ENCODE measurements at places on chromosomes 13 and 19.

DNA sequence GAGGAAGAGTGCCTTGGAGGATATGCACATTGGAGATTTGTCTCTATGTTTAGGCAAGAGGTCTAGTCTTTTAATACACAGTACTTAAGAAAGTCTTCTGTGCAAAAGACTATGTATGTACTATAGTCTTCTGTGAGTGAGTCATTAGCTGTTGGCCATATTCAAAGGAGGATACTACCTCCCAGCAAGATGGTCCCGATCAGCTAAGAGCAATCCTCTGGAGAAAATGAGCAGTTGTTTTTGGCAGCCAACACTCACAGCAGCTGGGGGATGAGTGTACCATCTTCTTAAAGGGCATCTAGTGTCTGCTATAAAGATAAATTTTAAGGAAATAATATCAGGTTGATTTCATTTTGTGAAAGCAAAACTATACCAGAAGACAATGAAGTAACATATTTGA is 487.8 kb downstream of the KCTD12 start:
- DNase-seq = no peak

DNA sequence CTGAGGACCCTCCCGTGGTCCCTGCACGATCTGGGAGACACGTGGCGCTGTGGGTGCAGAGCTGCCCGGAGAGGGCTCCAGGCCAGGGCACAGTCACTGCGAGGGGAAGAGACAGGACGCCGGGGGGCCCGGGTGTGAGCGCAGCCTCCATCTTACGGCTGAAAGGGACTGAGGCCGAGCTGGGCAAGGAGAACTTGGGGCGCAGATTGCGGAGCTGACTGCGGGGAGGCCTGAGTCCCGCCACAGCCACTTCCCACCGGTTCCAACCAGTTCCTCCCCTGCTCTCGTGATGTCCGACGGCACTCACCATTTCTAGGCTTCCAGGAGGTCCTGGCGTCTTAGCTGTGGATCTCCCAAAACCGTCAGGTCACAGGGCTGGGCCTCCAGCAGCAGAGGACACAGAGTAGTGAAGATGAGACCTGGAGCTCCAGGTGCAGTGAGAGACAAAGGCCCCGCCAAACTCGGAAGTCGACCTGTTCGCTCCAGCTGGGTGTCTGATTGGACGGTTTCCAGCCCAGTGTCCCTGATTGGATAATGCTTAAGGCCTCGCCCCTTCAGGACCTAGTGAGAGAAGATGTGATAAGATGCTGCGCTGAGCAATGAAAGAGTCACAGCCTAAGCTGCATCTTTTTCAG is 4.8 kb upstream of the ZNF253 start:
- DNase-seq = no peak

DNA sequence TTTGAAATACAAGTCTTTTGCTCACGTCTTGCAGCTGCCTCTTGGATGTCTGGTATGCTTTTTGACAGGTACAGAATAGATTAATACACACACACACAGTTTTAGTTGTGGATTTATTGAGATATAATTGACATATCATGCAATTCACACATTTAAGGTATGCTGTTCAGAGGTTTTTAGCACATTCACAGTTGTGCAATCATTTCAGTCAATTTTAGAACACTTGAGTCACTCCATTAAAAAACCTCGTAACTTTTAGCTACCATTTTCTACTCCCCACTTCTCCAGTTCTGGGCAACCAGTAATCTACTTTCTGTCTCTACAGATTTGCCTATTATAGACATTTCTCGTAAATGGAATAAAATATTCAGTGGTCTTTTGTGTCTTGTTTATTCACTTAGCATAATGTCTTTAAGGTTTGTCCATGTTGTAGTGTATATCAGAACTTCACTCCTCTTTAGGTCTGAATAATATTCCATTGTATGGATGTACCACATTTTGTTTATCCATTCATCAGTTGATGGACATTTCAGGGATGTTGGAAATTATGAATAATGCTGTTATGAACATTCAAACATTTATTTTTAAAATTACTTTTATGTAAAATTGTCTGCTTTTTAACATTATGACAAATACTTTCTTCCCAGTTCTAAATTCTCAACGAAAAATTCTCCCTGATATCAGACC is 2.5 kb upstream of the ZMYM2 start:
- DNase-seq = no peak

DNA sequence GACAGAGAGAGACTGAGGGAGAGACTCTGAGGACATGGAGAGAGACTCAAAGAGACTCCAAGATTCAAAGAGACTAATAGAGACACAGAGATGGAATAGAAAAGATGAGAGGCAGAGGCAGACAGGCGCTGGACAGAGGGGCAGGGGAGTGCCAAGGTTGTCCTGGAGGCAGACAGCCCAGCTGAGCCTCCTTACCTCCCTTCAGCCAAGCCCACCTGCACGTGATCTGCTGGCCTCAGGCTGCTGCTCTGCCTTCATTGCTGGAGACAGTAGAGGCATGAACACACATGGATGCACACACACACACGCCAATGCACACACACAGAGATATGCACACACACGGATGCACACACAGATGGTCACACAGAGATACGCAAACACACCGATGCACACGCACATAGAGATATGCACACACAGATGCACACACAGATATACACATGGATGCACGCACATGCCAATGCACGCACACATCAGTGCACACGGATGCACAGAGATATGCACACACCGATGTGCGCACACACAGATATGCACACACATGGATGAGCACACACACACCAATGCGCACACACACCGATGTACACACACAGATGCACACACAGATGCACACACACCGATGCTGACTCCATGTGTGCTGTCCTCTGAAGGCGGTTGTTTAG is 3.3 kb upstream of the F10 start:
- DNase-seq = peak; percentile 69

- DNase-seq = no peak
Observed at GRCh38 chr19:30083125-30083681, 141.2 kb downstream of the URI1 start.

DNA sequence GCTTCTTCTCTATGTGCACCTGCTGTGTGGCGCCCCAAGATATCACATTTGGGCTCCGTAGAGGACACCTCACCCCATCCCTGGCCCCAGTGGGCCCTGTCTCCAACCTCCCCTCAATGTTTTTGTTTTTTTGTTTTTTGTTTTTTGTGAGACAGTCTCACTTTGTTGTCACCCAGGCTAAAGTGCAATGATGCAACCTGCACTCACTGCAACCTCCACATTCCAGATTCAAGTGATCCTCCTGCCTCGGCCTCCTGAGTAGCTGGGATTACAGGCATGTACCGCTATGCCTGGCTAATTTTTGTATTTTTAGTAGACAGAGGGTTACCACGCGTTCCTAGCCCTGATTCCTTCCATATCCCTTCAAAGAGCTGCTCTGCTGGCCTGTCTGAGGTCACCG is 26.9 kb upstream of the TUBGCP3 start:
- DNase-seq = no peak

- no peak for DNase-seq
Observed at GRCh38 chr13:32949820-32950219, 66.4 kb upstream of the KL start.

DNA sequence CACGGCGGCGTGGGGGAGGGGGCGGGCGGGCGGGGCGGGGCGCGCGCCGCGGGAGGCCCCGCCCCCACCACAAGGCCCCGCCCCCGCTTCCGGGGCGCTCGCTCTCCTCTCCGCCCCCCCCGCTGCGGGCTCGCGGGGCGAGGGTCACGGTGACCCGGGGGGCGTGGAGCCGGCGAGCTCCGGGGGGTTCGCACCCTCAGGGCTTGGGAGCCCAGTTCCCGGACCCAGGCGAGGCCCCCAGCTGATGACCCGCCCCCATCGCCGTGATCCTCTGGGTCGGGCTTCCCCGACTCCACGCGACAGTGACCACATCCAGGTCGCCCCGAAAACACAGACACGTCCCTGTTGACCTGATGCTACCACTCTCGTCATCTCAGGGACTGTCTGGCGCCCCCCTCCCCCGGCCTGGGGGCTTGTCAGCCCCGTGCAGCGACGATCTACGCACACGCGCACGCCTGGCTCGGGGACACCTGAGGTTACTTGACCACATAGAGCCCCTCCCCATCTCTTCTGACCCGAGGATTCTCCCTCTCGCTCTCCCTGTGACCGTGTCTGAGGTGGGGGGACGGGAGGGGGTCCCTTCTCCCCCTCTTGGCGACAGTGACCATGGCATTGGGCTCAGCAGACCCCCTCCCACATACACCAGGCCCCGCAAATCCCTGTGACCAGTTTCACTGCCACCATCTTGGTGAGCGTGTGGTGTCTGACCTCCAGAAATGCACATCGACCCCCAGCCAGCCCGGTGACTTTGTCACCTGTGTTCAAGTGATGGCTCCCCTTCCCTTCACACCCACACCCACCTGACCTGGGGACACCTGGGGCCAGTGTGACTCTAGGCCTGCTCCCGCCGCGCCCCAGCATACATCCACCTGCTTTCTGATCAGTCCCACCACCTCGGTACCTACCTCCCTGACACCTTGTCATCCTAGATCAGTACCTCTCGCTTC is 670 bp downstream of the MAP2K7 start:
- DNase-seq = no peak

GRCh38 chr19:5837761-5838352 is 1.6 kb downstream of the FUT6 start:
- no peak for DNase-seq

DNA sequence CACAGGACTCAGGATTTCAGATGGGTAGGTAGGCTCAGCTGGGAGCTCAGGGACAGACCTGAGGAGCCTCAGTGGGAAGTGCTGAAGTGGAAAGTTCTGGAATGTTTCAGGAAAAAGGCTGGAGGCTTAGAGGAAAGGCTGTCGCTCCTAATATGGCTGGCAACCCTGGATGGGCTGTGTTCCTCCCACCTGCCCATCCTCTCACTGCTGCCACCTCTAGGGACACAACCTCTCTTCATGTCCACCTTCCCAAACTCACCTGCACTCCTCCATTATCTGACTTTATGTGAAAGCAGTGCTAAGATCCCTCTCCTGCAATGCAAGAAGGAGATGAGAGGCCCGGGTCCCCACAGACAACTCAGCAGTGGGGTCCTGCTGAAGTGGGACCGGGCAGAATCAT is 5.8 kb upstream of the CEACAM21 start:
- DNase-seq = no peak

DNA sequence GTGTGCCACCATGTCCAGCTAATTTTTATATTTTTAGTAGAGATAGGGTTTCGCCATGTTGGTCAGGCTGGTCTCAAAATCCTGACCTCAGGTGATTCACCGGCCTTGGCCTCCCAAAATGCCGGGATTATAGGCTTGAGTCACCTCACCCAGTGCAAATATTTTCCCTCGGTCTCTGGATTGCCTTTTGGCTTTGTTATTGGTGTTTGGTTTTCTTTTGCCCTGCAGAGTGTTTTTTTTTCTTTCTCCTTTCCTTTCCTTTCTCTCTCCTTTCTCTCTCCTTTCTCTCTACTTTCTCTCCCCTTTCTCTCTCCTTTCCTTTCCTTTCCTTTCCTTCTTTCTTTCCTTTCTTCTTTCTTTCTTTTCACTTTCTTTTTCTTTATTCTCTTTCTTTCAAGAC is 33.2 kb downstream of the KDM4B start:
- DNase-seq = no peak

GRCh38 chr19:7955696-7956095 is 12.2 kb upstream of the TIMM44 start:
- no peak for DNase-seq

DNA sequence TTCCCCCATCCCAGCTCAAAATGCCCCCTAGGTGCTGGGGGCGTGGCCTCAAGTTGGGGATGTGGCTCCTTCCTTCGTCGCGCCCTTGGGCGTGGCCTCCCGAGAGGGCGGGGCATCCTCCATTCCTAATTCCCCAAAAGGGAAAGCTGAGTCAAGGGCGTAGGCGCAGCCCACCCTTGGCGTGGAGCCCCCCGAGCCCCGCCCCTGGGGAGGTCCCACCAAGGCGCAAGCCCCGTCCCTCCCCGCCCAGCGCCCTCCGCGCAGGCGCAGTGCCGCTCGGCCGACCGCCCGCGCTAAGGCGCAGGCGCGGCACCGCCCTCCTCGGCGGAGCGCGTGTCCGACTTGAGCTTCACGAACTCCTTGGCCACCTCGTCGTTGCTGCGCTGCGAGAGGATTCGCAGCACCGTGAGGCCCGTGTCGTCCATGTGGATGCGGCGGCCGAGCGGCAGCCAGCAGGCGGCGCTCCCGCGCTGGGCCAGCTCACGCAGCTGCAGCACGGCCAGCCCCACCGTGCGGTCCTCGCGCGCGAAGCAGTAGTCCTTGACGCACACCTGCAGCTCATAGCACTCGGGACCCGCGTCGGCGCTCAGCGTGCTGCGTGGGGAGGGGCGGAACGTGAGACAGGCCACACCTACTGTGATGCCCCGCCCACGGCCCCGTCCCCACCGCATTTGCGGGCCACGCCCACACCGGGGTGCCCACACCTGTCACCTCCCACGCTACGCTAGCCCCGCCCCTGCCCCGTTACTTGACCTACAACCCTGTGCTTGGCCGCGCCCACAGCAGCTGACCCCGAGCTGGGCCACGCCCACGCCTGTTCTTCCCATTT is 50.5 kb downstream of the COLGALT1 start:
- peak; percentile 91 for DNase-seq

- DNase-seq = no peak
Observed at GRCh38 chr19:6692027-6692426, 22.1 kb upstream of the TNFSF14 start.

GRCh38 chr13:40484101-40484800 is 182.2 kb downstream of the FOXO1 start:
- DNase-seq = no peak

- no peak for DNase-seq
Observed at GRCh38 chr19:7000333-7000732, 20.9 kb downstream of the MBD3L2B start.

DNA sequence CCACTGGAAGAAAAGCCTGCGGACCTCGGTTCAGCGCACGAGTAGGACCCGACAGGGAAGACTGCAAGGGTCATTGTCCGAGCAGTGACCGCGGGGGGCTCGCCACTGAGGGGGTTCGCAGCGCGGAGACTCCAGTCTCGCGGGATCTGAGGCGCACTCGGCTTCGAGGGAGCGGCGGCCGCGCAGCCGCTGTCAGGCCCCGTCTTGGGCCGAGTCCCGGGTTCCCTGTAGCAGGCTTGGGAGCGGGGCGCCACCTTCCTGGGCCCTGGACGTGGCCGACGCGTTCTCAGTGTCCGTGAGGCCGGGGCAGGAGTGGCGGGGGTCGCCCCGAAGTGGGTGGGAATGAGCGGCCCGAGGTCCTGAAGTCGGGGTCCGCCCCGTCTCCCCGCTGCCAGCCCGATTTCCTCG is 474 bp upstream of the FAM174C start:
- DNase-seq = no peak

DNA sequence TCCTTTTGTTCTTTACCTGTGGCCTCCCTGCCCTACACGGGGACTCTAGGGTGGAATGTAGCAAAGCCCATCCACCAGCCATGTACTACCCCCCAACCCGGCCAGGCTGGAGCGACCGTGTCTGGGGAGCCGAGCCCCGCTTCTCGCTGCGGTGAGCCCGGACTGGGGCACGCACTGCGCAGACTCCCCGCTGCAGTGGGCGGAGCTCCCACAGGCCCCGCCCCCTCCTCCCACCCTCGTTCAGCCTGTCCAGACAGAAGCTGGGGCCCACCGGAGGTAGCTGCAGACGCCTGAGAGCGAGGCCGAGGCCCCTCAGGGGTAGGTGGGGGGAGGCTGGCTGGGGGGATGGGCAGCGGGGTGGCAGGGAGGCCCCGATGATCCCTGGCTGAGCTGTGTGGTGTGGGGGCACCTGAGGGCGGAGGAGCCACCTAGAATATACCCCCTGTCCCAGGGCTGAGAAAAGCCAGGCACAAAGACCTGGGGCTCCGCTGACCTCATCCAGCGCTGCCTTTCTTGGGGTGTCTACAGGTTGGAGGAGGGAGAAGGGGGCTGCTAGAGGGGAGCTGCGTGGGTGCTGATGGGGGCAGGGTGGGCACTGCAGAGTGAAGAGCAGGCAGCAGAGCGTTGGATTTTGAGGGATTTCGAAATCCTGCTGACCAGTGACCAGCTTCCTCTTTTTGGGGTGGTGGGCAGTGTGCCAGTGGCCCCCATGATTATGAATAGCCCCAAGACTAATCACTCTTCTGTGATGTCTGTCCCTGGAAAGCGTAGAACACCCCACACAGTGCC is 17.3 kb downstream of the PLD3 start:
- no peak for DNase-seq

Measured in mesenteric fat pad (tissue), 1 donor.